ENCODE measurements at places on chromosomes 4 and X.
A peak's percentile ranks its signal among the peaks of the same experiment; 100 is the strongest.

DNA sequence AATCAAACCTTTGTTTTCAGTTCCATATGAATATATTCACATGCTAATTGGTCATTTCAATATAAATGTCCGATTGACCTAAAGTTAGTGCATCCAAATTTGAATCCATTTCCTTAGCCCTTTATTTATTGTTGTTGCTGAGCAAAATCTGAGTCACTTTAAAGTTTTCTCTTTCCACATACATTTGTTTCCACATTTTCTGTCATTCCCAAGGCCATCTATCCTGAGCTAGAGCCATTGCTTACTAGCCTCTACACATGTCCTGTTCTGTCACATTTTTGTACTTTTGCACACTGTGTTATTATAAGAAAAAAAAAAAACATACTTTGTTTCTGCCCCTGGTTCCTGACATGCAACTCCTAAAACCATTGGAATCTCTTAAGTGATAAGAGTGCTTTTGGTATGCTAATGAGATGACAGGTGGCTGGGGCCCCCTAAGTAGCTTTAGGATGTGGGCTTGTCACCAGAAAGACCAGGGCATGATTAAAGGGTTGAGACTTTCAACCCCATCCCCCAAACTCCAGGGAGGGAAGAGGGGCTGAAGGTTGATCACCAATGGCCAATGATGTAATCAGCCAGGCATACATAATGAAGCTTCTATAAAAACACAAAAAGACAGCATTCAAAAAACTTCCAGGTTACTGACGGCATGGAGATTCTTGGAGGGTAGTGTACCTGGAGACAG, 353.3 kb upstream of the MAGEB16 start:
- no peak for DNase-seq

GRCh38 chrX:46234775-46235174, 310.4 kb downstream of the ZNF674 start:
- no peak for DNase-seq

DNA sequence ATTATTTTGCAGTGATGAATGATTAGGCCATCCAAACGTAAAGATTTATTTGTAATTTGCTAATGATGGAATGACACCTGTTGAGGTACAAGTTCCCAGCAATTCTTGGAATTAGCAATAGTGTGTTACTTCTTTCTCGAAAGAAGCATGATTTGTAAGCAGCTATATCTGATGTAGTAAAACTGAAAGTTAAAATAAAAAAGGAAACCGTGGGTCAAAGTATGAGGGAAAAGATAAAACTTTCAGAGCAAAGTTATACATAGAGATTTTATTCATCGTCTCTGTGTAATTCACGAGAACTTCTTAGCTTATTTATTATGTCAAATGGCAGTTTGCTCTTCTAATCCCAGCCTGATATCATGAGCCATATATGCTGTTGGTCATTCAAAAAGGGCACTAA, 59.0 kb downstream of the NFKB1 start:
- no peak for DNase-seq

- DNase-seq = peak; percentile 10
These were observed 3.5 kb upstream of the RNF212 start for GRCh38 chr4:1116838-1117237.

DNA sequence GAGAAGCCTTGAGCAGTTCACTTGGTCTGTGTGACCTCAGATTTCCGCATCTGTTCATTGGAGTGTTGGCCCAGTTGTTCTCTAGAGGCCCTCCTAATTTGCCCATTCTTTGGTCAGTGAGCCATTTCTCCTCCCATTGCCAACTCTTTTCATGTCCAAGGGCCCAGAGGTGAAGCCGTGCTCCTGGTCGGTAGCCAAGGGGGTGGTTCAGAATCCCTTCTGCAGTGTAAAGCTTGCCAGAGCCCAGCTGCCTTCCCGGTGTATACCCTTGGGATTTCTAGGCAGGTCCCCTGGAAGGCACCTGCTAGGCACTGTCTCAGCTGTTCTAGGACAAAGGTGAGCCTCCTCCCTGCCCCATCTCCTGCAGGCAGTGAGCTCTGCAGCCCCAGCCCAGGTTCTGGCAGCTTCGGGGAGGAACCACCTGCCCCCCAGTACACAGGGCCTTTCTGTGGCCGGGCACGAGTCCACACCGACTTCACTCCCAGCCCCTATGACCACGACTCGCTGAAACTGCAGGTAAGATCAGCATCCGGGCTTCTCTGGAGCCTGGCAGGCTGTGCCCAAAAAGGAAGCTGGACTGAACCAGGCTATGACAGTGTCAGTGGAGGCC, 12.3 kb downstream of the SASH3 start:
- no peak for DNase-seq

- DNase-seq = peak; percentile 19
These were observed 75.9 kb downstream of the SLC9A7 start for GRCh38 chrX:46683048-46683447.

GRCh38 chr4:124899997-124900396, 187.5 kb upstream of the ANKRD50 start:
- DNase-seq = no peak
